ENCODE measurements at places on chromosomes 3 and 15.
A peak's percentile ranks its signal among the peaks of the same experiment; 100 is the strongest.

GRCh38 chr3:30553641-30554316 lies 52.6 kb upstream of the TGFBR2 start:
- DNase-seq = no peak

DNA sequence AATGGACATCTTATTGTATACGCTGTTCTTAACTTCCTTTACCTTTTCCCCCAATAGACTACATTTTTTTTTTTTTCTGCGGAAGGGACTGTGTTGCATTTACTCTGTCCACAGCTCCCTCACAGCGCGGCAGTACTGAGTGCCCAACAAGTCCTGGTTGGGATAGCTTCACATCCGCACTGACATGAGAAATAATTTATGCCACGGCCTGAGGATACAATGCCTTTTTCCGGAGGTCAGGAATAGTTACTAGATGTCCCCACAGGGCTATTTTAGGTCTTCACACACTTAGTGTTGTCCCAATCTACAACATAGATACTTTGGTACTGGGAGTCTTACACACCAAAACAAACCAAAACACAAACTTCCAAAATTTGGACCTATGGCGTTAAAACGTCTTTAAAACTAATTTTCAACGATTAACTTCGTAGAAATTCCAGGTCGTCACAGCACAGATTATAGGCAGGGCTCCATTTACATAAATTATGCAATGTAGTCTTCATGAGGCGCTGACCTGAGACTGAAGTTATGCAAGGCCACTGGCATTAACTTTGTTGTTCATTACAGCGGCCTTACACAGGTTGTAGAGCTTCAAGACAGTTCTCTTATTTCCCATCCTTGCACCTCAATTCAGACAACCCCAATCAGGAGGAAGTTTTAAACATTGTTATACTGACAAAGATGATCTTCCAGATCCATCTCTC lies 989 bp upstream of the PPIB start:
- DNase-seq = peak; percentile 58

GRCh38 chr15:44194323-44195150 lies 534 bp downstream of the FRMD5 start:
- DNase-seq = no peak

GRCh38 chr3:180987344-180987743 lies 2.2 kb downstream of the DNAJC19 start:
- DNase-seq = no peak

GRCh38 chr3:25588441-25589103 lies 76.1 kb downstream of the TOP2B start:
- no peak for DNase-seq

GRCh38 chr15:50190166-50190570 lies 8.2 kb downstream of the SLC27A2 start:
- no peak for DNase-seq
